ENCODE measurements at places on chromosomes 5 and 9.

GRCh38 chr5:99331061-99331460, 402.3 kb upstream of the CHD1 start:
- DNase-seq: no peak

DNA sequence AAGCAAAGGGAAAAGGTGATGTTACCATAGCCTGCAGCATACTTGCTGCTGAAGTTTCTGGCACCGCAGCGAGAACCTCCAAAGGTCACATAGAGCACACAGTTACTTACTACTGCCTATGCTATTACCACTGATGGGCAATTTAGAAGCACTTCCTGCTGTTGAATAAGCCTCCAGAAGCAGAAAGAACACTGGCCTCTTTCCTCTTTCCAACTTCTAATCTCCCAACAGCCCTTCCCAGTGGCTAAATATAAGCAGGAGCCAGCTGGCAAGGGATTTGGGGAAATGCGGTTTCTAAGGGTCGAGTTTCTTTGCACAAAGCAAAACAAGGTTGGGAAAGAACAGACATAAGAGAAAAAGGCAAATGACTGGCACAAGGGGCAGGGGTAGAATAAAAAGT, 669.2 kb upstream of the ACO1 start:
- no peak for DNase-seq

DNA sequence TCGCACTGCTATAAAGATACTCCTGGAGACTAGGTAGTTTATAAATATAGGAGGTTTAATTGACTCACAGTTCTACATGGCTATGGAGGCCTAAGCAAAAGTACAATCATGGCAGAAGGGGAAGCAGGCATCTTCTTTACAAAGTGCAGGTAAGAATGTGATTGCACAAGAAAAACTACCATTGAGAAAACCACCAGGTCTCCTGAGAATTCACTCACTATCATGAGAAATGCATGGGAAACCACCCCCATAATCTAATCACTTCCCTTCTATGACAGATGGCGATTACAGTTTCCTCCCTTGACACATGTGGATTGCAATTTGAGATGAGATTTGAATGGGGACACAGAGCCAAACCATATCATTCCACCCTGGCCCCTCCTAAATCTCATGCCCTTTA, 121.2 kb upstream of the ST8SIA4 start:
- DNase-seq: no peak

DNA sequence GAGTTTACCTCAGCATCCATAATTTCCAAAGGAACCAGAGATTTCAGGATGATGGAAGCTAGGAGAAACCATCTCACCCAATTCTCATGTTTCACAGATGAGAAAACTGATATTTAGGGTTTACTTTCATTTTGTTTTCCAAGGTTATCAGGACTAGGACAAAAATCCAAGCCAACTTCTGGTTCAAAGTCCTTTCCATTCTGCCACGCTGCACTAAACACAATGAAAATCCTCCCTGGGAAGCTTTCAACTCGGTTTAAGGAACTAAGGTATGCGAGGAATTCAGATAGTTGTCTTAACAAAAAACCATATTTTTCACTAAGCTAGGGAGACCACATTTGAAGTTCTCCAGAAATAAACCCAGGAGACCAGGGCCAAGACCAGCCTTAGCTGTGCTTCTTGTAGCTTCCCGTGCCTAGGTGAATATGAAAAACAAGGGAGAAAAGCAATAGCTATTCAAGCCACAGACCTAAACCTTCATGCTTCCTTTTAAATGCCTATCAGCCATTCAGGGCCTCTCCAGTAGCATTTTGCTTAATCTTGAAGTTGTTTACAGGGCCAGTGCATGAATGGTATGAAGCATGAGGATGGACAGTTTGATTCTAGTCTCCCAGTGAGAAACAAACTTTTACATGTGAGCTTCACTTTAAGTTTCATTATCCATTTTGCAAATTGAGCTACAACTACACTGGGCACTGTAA, 167.9 kb downstream of the DENND1A start:
- no peak for DNase-seq

DNA sequence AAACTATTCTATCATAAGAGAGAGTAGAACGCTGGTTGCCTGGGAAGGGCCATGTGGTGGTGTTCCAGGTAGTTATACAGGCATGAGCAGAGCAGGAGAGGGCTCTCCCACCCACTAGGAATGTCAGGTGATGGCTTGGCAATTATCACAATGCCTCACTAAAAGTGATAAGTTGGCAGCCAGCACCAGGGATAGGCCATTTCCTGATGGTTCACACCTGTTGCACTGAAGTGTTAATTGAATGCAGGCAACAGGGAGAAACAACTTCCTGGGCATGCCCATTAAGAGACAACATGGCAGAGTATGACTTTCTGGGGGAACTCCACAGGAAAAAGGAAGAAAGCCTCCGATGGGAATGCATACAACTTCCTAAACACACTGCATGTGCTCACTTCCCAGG, 593.2 kb downstream of the ELAVL2 start:
- DNase-seq: no peak

All from trophoblast cell (in vitro differentiated cells and primary cell).